ENCODE measurements at places on chromosomes 1 and 21.
A peak's percentile ranks its signal among the peaks of the same experiment; 100 is the strongest.

- no peak for DNase-seq
Measured at GRCh38 chr21:21019681-21020080, 21.5 kb downstream of the NCAM2 start.

DNA sequence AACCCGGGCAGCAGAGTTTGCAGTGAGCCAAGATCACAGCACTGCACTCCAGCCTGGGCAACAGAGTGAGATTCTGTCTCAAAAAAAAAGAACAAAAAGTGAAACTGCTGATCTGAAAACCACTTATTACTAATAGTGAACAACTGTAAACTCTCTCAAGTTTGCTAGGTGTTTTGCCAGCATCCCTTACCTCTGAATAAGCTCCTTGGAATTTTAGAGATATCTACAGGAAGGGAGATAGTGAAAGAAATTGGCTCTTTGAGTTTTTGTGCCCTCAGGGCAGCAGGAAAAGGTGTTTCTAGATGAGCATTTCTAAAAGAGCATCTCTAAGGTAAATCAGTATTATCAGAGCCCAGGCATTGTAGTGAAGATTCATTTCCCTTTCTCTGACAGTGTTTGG lies 27.1 kb downstream of the PARK7 start:
- DNase-seq = peak; percentile 59

DNA sequence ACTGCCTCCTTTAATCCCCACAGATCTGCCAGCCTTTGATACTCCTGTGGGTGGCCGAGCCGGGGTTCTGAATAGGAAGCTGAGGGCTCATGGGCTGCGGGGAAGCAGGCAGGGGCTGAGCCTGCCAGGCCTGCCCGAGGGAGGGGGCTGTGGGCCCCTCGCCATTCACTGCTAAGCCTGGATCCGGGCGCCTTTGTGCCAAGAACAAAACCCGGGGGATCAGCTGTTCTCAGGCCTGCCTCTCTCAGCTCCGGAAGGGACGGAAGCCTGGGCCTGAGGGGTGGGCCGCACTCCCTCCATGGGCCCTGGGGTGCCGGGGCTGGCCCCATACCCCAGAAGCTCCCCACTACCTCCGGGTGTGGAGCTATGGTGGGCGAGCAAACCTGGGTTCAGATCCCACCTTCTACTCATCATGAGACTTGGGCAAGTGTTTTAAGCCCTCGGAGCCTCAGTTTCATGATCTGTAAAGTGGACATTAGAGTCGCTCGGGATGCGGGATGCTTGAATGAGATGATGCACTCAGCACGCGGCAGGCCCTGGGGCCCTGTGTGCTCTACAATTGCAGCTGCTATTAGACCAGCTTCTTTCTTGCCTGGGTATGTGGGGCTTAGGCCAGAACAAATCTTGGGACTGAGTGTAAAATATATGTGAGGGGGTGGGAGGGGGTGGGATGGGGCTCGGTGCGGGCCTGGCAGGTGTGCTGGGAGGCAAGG lies 19.2 kb upstream of the EPHA2 start:
- DNase-seq = no peak

GRCh38 chr21:35044128-35044527 lies 5.0 kb downstream of the RUNX1 start:
- no peak for DNase-seq

- no peak for DNase-seq
Measured at GRCh38 chr1:205186191-205186590, 25.3 kb downstream of the DSTYK start.

- no peak for DNase-seq
Measured at GRCh38 chr21:40835184-40835694, 11.7 kb downstream of the DSCAM start.

GRCh38 chr1:87864676-87865075 lies 536.0 kb downstream of the LMO4 start:
- DNase-seq = no peak

- DNase-seq = no peak
Measured at GRCh38 chr1:1210726-1211540, 3.0 kb downstream of the TNFRSF4 start.

DNA sequence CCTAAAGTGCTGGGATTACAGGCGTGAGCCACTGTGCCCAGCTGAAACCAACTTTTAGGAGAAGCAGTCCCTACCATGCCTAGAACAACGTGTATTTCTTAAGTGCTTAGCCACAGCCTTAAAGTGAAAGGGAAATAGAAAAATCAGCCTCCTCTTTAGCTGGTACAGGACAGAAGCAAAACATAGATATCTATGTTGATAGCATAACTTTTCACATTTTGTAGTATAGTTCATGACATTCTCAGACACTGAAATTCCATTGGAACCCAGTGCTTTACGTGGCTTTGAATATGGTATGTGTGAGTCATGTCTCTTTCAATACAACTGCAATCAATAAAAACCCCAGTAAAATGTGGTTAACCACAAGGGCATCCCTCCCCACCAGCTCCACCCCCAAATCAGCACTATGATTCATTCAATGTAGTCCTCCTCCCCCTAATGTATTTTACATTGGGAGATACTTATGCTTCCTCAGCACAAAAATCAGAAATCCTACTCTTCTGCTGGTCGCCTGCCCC lies 32.1 kb downstream of the TGFB2 start:
- DNase-seq = peak; percentile 93

GRCh38 chr1:72435025-72435424 lies 152.7 kb upstream of the NEGR1 start:
- peak; percentile 14 for DNase-seq

- peak; percentile 99 for DNase-seq
Measured at GRCh38 chr21:38277501-38278131, 20.8 kb downstream of the KCNJ15 start.

DNA sequence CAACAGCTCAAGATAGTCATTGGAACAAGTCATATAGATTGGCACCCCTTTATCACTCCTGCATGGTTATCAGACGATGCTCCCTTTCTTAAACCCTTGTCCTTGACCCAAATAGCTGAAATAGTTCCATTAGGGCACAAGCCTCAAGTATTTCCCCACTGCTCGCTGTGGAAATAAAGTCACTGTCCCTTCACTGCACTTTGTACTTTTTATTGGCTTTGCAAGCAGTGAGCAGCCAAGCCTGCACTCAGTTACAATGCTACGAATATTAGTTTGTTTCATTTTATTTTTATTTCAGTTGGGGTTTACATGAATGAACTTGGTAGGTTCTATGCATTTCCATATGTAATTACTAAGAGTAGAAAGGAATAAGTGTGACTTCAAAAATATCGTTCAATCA lies 1176.4 kb downstream of the BRINP3 start:
- no peak for DNase-seq

GRCh38 chr1:234533975-234534876 lies 55.2 kb upstream of the TARBP1 start:
- DNase-seq = peak; percentile 95

DNA sequence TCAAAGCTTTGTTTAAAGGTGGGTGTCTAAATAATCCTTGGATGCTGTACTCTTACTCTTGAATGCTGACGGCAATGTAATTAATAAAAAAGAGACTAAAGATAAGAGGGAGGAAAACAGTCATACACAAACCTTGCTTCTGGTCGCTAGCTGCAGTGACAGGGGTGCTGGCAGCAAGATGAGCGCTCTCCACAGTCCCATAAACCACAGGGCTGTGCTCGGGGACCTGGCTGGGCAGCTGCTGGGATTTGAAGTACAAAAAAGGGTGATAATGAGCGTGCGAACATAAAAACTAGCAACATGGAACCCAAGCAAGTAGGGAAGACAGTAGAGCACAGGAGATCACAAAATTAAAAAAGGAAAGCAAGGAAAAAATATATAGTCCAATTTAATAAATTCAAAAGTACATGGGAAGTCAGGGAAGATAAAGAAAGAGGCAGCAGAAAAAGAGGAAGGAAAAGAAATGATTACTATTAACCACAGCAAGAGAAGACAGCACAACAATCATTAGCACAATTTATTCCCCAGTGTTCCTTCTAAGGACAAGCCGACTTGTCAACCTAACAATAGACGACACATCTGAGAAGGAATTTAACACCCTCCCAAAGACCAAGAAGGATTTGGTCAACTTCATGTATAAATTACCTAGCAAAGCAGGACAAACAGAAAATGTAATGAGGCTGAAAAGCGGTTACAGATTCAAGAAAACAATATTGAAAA lies 162.9 kb upstream of the HP1BP3 start:
- DNase-seq = no peak

- DNase-seq = no peak
Measured at GRCh38 chr1:39153684-39154083, 50.8 kb upstream of the MACF1 start.

GRCh38 chr21:35077975-35078374 lies 28.9 kb upstream of the RUNX1 start:
- peak; percentile 70 for DNase-seq

Data from epithelial cell of esophagus (primary cell).